ENCODE measurements at places on chromosomes 4 and X.

- DNase-seq = no peak
These were observed 206.5 kb upstream of the STK26 start for GRCh38 chrX:131816551-131817136.

GRCh38 chr4:89681219-89681618, 155.7 kb downstream of the SNCA start:
- DNase-seq = peak; percentile 52

GRCh38 chr4:23909671-23910070, 19.8 kb upstream of the PPARGC1A start:
- DNase-seq = no peak

DNA sequence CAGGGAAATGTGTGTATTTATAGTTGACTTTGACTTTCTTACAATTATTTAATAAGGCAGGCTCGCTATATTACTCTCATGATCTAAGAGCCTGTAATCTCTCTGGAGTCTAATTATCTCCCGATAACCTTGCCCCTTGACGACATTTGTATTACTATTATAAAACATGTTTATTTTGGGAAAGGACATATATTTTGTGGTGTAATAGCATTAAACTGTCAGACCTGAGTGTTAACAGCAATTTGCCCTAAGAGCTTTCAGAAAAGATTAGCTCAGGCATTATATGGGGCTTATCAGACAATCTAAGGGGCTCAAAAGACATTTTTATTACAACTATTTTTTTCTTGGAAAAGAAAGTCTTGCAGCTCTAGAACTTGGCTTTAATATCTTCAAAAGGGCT, 427.9 kb upstream of the SLIT2 start:
- no peak for DNase-seq

GRCh38 chr4:89598602-89599001, 238.4 kb downstream of the SNCA start:
- DNase-seq = peak; percentile 7

DNA sequence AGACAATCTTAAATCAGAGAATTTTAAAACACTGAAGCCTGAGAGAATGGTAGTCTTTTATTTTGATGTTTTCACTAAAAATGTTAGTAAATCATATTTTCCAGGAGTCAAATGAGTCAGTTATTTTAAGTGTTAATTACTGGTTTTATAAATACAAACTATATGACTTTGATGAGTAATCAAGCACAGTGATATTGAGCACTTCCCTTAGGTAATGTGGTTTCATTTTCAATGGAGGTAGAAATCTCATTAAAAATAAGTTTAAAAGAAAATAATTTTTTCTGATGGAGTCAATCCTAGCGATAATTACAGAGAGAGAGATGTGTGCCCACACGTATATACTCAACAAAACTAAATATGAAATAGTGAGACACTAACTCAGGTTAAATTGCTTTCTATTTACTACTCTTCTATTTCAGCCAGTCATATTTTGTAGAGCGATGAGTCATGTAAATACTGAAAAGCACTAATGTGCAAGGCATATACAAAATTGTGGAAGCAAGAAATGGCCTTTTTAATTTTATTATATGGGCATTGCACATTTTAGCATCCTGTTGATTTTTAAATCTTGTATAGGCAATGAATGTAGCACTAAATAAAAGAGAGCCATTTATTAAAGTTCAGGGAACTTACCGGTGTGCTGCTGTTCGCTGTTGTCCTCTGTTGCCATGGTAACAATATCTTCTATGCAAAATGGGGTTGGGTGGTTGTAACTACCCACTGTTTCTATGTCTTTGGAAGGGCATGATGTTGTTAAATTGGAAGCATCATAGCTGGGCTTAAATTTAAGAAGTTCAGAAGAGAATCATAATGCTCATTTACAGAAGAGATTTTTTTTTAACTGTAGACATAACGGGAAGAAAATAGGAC, 513.7 kb downstream of the TLL1 start:
- no peak for DNase-seq

DNA sequence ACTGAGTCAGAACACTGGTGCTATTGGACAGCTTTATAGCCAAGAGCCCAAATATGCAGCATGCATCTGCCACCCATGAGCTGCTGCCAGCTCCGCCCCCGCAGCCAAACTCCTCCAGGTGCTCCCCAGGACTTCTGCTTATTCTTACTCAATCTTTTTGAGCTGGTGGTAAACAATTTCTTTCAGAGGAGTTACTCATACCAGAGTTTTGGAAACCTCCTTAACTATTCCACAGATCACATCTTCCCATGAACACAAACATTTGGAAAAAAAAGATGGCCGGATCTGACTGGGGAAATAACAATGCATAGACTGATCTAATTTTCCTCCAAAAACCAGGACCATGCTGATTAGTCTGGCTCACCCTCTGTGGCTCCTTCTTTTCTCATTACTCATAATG, 399.9 kb downstream of the GPM6A start:
- no peak for DNase-seq

- DNase-seq = no peak
These were observed 15.1 kb downstream of the SLC2A9 start for GRCh38 chr4:10006231-10006600.

Measured in neural progenitor cell (in vitro differentiated cells).